MG63 (cell line): ENCODE measurements at places on chromosomes 1 and 21. TPM values are rescaled to one million over a fixed set of nuclear protein-coding genes. Genes with fewer than 3 reads are reported as not detected.

Gene FAM78B
- 0.30 TPM in 1 of 2 replicates, not detected in the other for total RNA-seq

DNA sequence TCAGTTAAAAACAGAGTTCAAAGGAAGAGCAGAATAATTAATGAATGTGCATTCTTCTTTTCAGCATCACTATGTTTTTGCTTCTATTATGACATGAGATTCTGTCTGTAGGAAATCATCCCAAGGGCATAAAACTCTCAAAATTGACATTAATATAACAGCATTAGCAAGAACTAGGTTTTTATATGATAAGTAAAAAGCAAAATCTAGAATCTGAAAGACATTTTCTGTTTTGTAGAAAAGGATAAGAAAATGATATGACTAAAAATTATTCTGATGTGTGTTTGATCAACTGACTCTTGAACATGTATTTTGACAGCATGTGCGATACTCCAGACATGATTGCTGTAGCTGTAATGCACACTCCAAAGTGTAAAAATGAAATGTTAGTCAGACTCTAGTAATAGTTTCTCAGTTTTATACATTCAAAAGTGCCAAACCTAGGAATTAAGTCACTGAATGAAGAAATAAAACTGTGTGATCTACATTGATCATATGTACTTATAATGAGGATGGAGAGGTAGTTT is 197.3 kb downstream of the NCAM2 start:
- no peak for DNase-seq

Gene ORC1
- 16.0 and 23.1 TPM in 2 replicates for total RNA-seq

Gene TLR5
- total RNA-seq: 0.30 and 0.33 TPM in 2 replicates

DNA sequence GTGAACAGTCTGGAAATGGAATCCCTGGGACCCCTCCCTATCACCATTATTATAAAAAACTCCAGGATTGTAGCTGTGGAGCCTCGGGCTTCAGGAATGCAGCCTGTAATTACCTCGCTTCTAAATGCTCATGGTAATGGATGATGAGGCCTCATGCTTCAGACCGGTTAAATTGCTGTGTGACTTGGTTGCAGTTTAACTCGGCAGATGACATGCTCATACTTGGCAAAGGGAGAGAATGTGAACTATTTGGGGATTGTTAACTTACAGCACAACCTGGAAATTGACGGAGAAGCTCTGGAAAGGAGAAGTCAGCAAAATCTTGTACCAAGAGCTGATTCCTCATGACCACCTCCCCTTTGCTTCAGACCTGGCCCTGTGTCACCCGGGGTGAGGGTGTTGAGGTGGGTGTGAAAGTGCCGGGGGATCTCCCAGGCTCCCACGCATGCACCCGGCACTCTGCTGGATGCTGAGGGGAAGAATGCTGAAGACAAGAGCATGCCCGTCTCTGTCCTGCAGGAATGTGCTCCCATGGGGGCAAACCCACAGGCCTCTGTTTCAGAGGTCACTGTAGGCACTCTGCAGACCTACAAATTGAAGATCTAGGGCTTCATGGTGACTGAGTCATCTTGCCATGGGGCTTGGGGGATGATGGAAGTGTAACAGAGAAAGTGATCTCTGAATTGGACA is 364.8 kb downstream of the RPS6KC1 start:
- DNase-seq: no peak

DNA sequence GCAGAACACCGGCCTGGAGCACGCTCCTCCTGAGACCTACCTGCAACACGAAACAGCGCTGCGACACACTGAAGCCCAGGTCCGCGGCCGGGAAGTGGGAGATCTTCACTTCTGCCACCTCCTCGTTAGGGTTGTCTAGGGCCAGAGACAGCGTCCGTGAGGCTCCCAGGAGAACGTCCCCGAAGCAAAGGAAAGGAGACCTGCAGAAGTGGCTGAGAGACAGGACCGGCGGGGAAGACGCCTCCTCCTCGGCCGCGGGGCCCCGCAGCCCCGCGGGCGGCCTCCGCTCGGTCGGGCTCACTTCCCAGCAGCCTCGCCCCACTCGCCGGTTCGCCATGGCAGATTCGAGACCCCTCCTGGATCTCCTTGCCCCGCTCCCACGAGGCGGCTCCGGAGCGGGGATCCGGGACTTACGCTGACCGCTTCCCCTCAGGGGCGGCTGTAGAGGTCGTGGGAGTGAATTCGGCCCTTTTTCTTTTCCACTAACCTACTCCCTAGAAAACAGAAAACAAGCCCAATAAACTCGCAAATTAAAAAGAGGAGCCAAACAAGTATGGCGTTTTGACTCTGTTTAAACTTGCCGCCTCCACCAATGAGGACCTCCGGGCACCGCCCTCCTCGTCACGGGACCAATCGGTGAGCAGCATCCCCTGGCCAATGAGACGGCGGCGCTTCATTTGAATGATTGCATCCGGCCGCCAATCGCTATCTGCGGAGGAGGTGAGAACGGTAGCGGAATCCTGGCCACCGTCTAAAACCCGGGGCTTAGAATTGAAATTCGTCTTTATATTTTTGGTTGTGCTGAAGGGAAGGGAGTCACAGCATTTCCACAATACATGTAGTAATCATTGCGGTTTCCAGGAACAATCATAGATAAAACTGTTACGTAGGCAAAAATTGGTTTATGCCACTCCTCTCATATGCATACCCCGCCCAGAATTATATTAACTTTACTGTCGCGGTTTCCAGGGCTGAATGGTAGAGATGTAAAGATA is at the start of gene ASPM:
Gene ASPM (minus strand): TSS at position 569 of the 995 bp plus-strand sequence. CDS start 232 bp downstream, at position 337.
- DNase-seq: peak; percentile 98

GRCh38 chr21:40547906-40548513 is 298.9 kb downstream of the DSCAM start:
- DNase-seq: no peak

DNA sequence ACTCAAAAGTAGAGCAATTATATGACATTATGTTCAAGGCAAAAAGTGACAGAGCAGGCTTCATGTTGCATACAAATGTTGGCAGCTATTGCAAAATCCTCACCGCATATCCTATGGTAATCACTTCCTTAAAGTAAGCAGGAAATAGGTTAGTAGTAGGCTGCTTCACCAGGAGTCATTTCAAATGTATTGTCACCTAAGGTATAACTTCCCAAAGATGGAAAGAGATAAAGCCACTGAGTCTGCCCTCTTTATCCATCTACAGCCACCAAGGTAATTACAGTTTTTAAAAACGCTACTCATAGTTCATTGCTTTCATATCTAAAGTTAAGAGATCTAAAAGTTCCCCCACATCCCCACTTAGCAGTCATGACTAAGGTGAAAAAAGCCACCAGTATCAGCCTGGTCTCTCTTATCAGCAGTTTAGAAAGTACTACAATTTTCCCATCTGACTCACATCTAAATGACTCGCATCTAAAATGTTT is 31.6 kb upstream of the UBE2U start:
- DNase-seq: no peak

DNA sequence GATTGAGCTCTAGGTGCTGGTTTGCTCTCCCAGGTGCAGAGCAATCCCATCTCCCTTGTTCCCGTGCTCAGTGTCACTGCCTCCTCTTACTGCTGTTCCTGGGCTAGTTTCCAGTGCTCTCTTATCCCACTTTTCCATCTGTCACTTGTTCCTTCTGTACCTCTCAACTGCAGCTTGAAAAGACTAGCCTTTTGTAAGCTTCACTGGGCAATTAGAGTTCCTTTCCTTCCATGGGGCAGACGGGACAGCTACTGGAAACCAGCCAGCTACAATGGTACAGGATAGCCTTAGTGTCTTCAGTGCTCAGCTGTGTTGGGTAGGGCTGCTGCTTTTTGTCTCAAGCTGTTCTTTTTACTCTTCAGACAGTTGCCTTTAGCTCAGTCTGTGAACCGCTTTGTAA is 31.6 kb downstream of the AGT start:
- DNase-seq: no peak

Gene FCRL1
- not detected in 2 replicates for total RNA-seq

DNA sequence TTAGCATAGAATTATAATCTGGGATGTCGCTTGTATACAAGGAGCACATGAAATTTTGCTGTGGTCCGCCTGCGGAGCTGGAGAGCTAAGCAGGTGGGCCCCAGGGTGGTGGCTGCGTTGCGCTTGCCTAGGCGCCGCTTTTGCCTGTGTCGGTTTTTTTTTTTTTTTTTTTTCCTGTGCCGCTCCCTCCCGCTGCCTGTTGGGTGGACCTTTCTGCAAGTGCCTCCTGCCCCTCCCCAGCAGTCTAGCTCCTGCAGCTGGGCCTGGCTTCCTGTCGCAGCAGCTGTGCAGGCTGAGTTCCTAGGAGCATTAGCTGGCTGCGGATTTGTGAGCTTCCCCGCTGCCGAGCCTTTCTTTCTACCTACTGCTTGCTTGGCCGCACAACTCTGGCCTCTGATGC is 20.6 kb downstream of the PYHIN1 start:
- no peak for DNase-seq

GRCh38 chr21:14271053-14271452 is 55.1 kb downstream of the RBM11 start:
- DNase-seq: no peak

- peak; percentile 63 for DNase-seq
Measured at GRCh38 chr1:226108935-226109828, 46.7 kb downstream of the H3-3A start.

DNA sequence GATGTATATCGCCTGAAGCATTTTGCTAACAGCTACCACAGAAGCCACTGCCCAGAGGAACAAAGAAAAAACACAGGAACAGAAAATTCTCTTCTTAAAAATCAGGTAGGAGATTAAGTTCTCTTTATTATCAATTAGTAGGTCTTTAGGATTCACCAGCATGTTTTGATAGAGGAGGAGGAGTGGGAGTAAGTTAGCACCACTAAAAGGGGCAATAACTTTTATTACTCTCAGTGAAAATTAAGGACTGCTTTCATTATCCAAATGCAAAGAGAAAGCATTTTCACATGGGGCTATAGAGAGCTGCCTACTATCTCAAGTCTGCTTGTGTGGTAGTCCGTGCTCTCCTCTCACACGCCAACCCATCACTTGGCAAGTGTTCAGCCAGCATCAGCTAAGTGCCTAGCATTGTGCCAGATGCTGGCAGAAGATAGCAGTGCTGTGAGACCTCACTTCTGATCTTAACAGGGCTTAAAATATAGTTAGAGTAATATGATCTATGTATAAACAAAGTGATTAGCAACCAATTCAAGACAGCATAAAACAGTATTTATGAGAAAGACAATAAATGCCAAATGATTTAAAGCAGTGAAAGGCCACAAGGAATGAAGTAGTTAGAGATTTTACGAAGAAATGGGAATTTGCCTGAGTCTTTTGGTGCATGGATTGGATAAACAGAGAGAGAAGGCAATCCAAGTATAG is 39.8 kb downstream of the ASTN1 start:
- DNase-seq: no peak

DNA sequence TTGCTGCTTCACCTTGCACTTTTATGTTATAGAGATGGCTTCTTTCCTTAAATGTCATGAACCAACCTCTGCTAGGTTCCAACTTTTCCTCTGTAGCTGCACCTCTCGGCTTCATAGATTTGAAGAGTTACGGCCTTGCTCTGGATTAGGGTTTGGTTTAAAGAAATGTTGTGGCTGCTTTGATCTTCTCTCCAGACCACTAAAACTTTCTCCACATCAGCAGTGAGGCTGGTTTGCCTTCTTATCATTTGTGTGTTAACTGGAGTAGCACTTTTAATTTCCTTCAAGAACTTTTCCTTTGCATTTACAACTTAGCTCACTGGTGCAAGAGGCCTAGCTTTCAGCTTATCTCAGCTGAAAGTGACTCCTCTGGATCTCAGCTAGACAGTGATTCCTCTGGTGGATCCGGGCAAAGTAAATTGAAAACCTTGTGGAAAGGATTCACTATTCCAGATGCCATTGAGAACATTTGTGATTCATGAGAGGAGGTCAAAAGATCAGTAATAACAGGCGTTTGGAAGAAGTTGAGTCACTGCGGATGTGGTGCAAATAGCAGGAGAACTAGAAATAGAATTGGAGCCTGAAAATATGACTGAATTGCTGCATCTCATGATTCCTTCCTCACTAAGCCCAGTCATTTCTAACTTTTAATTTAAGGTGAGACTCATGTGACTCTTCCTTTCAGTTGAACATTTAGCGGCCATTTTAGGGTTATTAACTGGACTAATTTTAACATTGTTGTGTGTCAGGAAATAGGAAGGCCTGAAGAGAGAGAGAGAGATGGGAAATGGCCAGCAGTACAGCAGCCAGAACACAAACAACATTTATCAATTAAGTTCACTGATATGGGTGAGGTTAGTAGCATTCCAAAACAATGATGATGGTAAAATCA is 16.2 kb upstream of the RGS1 start:
- DNase-seq: peak; percentile 74

Gene OR2G6
- total RNA-seq: not detected in 2 replicates

DNA sequence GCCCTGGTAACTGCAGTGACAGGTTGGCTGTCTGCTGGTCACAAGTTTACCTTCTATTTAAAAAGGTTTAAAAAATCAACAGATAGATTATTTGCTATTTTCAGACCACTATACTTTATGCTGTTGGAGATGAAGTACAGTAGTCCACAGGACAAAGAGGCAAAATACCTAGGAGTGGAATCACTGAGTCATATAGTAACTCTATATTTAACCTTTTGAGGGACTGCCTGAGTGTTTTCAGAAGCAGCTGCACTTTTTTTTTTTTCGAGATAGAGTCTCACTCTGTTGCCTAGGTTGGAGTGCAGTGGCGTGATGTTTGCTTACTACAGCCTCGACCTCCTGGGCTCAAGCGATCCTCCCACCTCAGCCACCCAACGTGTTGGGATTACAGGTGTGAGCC is 11.7 kb downstream of the CNIH4 start:
- DNase-seq: no peak

DNA sequence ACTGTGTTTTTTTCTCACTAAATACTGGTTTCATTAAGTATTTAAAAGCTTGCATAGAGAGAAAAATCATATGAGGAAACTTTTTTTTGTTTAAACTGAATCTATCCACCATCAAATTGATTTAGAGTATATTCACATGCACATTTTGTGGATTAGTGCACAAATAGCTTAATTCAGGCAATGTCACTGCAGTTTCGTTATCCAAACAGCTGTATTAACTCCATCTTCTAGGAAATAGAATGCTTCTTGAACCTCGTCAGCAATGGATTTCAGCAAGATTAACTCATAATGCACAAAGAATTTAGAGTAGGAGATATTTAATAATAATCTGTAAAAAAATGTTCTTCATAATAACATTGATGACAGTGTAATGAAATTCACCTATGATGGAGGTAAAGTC is 37.5 kb downstream of the NEXN start:
- DNase-seq: no peak

DNA sequence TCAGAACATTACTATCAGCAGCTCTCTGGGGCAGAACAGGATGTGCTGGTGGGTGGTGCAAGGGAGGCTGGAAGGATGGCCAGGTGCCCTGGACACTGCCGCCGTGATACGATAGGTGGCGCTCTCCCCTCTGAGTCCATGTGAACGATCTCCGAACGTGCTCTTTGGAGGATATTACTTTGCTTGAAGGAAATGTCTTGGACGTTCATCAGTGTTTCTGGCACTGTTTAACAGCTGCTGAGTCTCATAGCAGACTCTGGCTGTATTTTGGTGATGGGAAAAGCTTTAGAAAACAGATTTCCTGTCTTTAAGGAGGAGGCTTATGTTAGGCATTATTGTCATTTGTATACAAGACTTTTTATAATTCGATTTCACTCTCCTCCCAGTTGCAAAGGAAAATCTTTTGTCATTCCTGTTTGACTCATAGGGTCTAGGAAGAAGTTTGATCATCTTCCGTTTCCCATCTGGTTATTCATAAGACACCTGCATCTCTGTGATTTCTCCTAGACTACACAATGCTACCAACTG is 386.2 kb upstream of the ADGRL2 start:
- no peak for DNase-seq

Gene IGFN1
- total RNA-seq: 0.16 TPM in 1 of 2 replicates, not detected in the other
